ENCODE measurements at places on chromosomes 16 and 17.

- peak; percentile 82 for DNase-seq
These were observed at the start of gene HERPUD1 for GRCh38 chr16:56931892-56932720. Gene HERPUD1, plus strand, starts transcription at chr16:56932142. Its CDS starts 103 bp downstream, at chr16:56932245.

- no peak for DNase-seq
These were observed 24.3 kb downstream of the GOSR2 start for GRCh38 chr17:46947216-46947615.

GRCh38 chr16:84924331-84925091 is 86.8 kb downstream of the ZDHHC7 start:
- DNase-seq: no peak

- DNase-seq: no peak
These were observed 7.3 kb upstream of the ALDH3A1 start for GRCh38 chr17:19755392-19755791.

DNA sequence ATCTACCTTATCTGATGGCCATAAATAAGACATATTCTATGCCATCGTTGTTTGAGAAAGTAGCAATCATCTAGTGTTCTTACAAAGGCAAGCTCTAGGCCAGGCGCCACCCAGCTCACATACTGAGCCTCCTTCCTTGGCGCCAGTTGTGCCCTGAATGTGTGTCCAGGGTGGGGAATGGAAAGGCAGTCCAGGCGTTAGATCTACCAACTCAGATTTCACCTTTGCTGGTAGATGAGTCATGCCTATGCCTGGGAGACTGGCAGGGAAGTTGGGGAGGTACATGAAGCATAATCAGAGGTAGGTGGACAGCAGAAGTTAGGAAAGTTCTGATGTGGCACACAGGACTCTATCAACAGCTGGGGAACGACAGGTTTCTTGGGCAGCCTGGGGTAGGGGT is 23.6 kb downstream of the SDR42E1 start:
- DNase-seq: no peak
